ENCODE measurements at places on chromosomes 2 and 18.

DNA sequence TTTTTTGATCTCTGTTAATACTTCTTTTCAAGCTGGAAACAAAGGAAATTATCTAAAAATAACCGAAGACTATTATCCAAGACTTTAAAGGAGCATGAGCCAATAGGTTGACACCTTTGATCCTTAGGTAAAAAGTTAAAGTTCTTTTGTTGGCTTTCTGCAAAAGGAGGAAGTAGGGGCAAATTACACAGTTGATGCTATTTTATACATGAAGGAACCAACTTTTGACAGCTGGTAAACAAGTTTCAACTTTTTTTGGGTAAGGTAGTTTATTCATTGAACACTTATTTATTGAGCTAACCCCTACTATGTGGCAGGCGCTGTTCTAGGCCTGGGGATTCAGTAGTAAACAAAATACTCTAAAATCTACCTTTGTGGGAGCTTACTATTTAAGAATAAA, 66.6 kb upstream of the ZEB2 start:
- DNase-seq: peak; percentile 53

- DNase-seq: no peak
Observed at GRCh38 chr2:28488858-28489575, 6.8 kb upstream of the PLB1 start.

GRCh38 chr18:56238576-56238975, 399.8 kb downstream of the TXNL1 start:
- DNase-seq: peak; percentile 39

- no peak for DNase-seq
Observed at GRCh38 chr18:77069931-77070330, 62.7 kb downstream of the MBP start.

DNA sequence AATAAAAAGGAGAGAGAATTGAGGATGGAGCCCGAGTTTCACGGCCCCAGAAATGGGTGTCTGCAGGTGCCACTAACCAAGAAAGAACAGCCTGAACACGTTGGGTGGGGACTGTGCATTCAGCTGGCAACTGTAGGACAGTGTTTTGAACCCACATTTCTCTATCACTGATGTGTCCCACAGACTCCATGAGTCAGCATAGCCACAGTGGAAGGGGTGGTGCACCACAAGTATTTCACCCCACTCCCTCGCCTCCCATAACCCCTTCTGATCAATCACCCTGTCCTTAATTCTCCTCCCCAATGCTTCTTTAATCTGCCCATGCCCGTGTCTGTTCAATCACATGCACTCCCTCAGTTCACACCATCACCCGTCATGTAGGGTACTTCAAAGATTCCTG, 291.5 kb downstream of the ZNF516 start:
- no peak for DNase-seq

- peak; percentile 48 for DNase-seq
Observed at GRCh38 chr2:101883860-101884259, 107.9 kb upstream of the IL1R2 start.

DNA sequence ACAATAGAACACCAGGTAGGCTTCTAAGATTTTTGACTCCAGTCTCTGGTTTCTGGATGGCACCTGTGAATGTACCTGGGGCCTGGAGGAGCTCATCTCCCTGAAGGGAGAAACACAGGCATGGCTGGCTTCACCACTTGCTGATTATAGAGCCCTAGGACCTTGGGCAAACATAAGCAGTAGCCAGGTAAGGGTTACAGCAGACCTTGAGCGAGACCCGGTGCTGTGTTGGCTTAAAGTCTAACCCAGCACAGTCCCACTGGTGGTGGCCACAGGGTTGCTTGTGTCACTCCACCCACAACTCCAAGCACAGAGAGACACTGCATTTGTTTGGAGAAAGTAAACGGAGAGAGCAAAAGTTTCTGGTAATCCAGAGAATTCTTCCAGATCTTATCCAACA, 104.7 kb upstream of the SPOPL start:
- DNase-seq: no peak

DNA sequence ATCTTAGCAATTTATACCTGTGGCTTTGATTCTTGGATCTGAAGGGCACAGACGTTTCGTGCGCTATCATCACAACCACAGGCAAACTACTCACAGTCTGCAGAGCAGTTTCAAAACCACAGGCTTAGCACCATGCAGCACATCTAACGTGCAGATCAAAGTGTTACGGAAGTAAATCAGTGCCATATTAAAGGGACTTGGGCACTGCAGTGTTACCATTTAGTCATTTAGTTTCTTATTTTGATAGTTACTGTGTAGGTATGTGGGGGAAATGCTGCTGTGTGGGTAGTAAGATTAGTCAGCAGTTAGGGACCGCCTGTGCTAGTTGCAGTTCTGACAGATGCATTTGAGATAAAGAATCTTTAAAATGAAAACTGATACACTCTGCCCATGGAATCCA, 384.0 kb downstream of the NBAS start:
- peak; percentile 88 for DNase-seq

DNA sequence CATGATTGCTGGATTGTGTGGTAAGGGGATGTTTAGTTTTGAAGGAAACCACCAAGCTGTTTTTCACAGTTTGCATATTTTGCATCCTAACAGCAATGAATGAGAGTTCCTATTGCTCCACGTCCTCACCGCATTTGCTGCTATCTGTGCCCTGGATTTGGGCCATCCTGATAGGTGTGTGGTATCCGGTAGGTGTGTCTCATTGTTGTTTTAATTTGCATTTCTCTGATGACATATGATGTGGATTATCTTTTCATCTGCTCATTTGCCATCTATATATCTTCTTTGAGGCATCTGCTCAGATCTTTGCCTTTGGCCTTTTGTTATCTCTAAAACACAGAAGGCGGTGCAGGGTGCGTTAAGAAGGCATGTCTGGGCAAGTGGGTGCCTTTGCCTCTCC, 73.3 kb downstream of the LONRF2 start:
- no peak for DNase-seq

- no peak for DNase-seq
Observed at GRCh38 chr2:238441262-238442114, 14.8 kb downstream of the ASB1 start.

- no peak for DNase-seq
Observed at GRCh38 chr2:217636991-217637561, 365.7 kb downstream of the TNS1 start.

- peak; percentile 49 for DNase-seq
Observed at GRCh38 chr2:212595036-212595654, 56.5 kb upstream of the ERBB4 start.

- no peak for DNase-seq
Observed at GRCh38 chr2:46146866-46147502, 150.2 kb upstream of the EPAS1 start.

DNA sequence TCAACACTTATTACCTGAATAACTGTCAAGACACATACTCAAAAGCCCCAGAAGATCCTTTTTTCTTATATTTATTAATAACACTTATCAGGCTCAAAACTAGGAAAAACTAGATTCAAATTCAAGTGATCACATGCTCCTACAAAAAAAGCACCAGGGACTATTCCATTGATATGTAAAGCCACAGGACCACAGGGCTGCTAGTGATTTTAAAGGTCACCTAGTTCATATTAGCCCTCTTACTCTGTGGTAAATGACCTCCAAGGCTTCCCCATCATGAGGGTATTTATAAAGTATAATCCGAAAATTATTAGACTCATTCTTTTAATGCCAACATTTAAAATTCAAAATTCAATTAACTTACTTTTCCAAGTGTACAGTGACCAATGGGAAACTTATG, 52.5 kb downstream of the LRPPRC start:
- DNase-seq: no peak

DNA sequence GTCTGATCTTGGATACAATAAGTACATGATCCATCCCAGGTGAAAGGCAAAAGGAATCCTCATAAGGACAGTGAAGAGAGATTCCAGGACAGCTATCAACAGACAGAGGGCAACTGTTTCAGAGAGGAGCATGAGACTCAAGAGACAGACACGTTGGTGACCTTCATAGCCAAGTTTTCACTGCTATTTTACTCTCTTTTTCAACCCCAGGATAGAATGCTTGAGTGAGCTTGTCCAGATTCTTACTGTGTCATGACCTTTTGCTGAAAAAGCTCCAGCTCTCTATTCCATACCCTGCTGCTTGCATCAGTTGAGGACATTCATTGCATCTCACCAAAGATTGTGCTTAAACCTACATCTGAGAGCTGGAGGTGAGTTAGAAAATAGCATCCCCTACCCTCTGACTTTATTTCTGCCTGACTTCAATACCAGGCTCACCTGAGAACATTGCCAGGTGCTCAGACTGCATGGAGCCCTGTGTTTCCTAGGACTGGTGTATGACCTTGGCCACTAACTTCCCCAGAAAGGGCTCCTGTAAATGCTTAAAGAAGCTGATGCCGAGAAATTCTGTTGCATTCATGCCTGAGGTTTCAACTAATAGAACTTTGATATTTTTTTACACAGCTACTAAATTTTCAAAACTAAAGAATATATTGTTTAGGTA, 70.4 kb upstream of the TMEM17 start:
- no peak for DNase-seq

GRCh38 chr2:14082640-14083039, 549.9 kb upstream of the LRATD1 start:
- DNase-seq: no peak

- DNase-seq: no peak
Observed at GRCh38 chr2:191401287-191401686, 156.1 kb downstream of the MYO1B start.

GRCh38 chr2:70011335-70011734, 49.9 kb upstream of the ASPRV1 start:
- peak; percentile 25 for DNase-seq

GRCh38 chr2:83596592-83597282, 862.3 kb downstream of the SUCLG1 start:
- DNase-seq: no peak

- DNase-seq: no peak
Observed at GRCh38 chr2:232437195-232437571, 18.8 kb upstream of the ALPI start.

DNA sequence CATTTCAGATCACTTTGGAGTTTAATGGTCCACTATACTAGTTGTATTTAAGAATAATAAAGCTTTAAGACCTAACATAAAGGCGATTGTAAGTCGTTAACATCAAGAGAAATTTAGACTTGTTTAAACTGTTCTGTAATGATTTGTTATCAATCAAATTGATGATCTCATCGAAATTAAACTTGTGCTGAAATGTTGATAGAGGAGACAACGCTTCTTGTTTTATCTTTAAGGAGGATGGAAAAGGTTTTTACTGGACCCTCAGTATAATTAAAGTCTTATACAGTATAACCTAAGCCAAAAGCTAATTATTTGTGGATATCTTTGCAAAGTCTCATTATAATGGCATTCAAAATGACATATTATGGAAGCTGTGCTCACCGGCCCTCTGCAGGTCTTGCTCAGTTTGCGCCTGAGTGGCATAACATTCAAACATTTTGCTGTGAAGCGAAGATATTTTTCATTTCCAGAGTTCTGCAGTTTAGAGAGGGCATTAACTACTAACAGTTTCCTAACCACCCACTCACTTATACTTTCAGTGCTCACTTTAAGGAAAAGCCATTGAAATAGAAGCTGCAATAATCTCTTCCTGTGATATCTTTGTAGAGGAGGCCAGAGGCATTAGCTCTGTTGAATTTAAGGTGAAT, 1.4 kb upstream of the SERTAD2 start:
- peak; percentile 42 for DNase-seq

GRCh38 chr18:33666915-33667314, 88.9 kb downstream of the ASXL3 start:
- no peak for DNase-seq

DNA sequence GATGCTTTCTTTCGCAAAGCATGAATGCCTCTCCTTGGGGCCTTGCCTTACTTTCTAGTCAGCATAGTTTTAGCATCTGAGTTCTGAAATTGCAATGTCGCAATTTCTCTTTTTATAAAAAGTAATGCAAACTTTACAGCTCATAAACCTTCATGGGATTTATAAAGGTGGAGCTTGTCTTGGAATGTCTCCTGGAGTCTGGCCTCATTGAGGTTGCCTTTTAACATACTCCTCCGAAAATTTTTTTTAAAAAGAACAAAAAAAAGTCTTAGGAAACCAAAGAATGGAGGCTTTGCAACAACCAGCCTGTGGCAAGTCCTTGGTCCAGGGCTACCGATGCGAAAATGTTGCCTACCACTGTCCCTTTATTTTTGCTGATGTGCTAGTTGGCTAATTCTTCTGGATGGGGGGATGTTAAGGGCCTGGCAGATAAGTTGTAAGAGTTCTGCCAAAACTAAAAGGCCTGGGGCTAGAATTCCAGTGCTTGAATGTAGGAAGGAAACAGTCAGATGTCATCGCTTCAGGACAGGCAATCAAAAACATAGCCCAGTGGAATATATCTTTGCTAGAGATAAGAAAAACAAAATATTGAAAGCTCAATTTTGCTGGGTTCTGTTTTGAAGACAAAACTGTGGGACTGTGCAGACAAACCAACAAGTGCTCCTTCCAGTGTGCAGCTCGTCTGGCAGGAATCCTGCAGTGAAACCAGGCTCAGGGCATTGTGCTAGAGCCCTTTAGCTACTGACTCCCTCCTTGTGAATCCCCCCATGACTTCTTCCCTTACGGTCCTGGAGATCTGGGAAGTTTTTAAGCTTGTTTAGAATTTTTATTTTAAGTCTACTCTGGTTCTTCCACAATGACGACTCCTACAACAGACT, 213.0 kb downstream of the PIEZO2 start:
- no peak for DNase-seq

DNA sequence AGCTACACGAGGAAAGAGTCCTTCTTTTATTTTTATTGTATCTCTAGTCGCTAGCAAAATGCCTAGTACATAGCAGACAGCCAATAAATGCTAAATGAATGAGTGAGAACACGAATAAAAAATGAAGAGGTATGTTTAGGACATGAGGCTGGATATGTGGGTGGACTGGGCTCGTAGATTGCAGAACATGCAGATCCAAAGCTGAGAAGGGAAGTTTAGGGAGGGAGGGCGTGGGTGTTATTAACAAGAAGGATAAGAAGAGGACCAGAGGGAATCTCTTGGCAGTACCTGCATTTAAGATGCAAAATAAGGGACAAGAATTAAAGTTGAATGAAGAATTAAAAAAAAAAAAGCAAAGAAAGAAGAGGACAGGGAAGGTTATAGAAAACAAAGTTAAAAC, 161.1 kb downstream of the MAP2 start:
- DNase-seq: no peak

- no peak for DNase-seq
Observed at GRCh38 chr2:55743583-55743982, 49.9 kb upstream of the PNPT1 start.

DNA sequence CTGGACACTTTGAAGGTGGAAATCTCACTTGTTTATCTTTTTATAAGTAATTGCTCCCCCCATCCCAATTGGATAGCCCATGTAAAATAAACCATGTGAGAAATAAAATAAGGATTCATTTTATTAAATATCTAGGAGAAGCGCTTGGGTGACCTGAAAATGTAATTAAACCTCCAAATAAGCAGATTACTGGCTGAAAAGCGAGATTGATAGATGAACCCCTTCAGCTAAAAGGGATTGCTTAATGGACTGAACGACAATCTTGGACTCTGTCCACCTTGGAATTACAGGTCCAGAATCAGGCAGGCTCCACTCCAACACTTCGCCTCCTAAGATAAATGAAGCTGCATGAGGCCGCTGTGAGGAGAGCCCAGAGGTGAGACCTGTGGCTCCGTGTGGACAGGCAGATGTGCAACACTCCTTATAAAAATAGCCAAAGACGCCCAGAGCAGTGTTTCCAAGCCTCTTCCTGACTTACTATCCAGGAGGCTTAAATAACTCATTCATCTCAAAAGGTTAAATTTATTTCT, 441.5 kb downstream of the MTX2 start:
- no peak for DNase-seq

- DNase-seq: peak; percentile 47
Observed at GRCh38 chr2:121650315-121650930, 1.2 kb upstream of the CLASP1 start.

GRCh38 chr2:46034535-46034934, 262.7 kb upstream of the EPAS1 start:
- peak; percentile 8 for DNase-seq

GRCh38 chr2:228339525-228339924, 158.0 kb upstream of the SPHKAP start:
- no peak for DNase-seq

All from OCI-M1 (cell line).